ENCODE measurements at places on chromosomes 3 and 15. TPM values are rescaled to one million over a fixed set of nuclear protein-coding genes. Genes with fewer than 3 reads are reported as not detected.
A peak's percentile ranks its signal among the peaks of the same experiment; 100 is the strongest.

DNA sequence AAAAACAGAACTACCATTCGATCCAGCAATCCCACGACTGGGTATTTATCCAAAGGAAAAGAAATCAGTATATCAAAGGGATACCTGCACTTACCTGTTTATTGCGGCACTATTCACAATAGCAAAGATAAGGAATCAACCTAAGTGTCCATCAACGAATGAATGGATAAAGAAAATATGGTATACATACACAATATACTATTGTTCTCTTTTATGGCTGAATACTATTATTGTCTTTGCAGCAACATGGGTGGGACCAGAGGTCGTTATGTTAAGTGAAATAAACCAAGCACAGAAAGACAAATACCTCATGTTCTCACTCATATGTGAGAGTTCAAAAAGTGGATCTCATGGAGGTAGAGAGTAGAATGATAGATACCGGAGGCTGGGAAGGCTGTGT lies 118.3 kb upstream of the FAM3D start:
- no peaks in the 10 kb centered on the region for H3K27me3 ChIP-seq
- no peak overlapping the region for H3K4me3 ChIP-seq
- H3K4me1 ChIP-seq, result no peaks in the 10 kb centered on the region

- DNase-seq, result no peak
- H3K27me3 ChIP-seq, result no peaks in the 10 kb centered on the region
- H3K4me1 ChIP-seq, result no peaks in the 10 kb centered on the region
- no peak overlapping the region for H3K27ac ChIP-seq
Observed at GRCh38 chr3:192399767-192400166, 327.6 kb downstream of the FGF12 start.

The CELSR3 gene
- total RNA-seq, result 5.4 TPM

DNA sequence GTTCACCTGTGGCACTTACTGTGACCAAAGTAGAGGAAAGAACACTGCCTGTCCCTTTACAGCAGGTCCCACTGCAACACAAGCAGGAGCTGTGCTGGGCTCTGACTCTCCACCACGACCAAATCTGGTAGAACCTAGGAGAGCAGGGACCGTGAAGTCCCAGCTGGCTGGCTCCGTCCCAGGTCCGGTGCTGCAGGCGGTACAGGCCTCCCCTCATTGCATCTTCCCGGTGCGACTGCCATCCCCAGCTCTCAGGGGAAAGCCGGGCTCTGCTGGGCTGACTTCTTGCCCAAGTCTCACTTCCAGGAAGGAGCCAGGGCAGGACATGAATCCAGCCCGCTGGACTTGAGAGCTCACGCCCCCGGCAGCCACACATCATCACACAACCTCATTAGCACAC lies 33.8 kb downstream of the RGMA start:
- H3K27me3 ChIP-seq, result no peaks in the 10 kb centered on the region
- no peak overlapping the region for H3K27ac ChIP-seq
- DNase-seq, result no peak
- H3K4me1 ChIP-seq, result peaks cover 4% of the 10 kb centered on the region
- no peak overlapping the region for H3K4me3 ChIP-seq

DNA sequence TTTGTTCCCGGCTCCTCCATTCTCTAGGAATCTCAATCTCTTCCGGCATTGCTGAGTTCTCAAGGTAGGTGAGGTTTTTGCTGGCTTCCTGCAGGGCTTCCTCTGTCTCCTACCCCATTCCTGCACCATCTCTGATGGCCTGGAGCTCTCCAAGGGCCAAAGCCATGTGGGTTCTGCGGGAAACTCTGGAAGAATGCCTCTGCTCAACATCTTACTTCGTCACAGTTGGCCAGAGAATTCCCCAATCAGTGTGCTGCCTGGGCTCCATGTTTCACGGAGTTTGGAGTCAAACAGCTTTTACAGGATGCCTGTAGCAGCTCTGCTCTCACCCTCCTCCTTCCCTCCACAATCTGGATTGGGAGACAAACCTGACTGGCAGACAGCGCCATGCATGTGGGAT lies 253.9 kb upstream of the HES1 start:
- no peak overlapping the region for H3K4me3 ChIP-seq
- H3K36me3 ChIP-seq, result no peaks in the 10 kb centered on the region
- H3K27ac ChIP-seq, result no peak overlapping the region
- H3K27me3 ChIP-seq, result no peaks in the 10 kb centered on the region
- DNase-seq, result no peak

DNA sequence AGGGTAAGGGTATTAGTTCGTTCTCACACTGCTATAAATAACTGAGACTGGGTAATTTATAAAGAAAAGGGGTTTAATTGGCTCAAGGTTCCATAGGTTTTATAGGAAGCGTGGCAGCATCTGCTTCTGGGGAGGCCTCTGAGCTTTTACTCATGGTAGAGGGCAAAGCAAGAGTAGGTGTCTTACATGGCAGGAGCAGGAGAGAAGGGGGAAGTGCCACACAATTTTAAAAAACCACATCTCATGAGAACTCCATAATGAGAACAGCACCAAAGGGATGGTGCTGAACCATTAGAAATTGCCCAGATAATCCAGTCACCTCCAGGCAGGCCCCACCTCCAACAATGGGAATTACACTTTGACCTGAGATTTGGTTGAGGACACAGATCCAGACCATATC lies 12.2 kb downstream of the RNF111 start:
- no peak for DNase-seq
- no peaks in the 10 kb centered on the region for H3K36me3 ChIP-seq
- H3K27me3 ChIP-seq, result no peaks in the 10 kb centered on the region
- H3K27ac ChIP-seq, result no peak overlapping the region
- no peaks in the 10 kb centered on the region for H3K4me1 ChIP-seq
- H3K4me3 ChIP-seq, result no peak overlapping the region

- no peaks in the 10 kb centered on the region for H3K27me3 ChIP-seq
- no peak overlapping the region for H3K27ac ChIP-seq
- no peaks in the 10 kb centered on the region for H3K36me3 ChIP-seq
- no peak overlapping the region for H3K4me3 ChIP-seq
Observed at GRCh38 chr15:72420576-72420975, 22.5 kb downstream of the TMEM202 start.

DNA sequence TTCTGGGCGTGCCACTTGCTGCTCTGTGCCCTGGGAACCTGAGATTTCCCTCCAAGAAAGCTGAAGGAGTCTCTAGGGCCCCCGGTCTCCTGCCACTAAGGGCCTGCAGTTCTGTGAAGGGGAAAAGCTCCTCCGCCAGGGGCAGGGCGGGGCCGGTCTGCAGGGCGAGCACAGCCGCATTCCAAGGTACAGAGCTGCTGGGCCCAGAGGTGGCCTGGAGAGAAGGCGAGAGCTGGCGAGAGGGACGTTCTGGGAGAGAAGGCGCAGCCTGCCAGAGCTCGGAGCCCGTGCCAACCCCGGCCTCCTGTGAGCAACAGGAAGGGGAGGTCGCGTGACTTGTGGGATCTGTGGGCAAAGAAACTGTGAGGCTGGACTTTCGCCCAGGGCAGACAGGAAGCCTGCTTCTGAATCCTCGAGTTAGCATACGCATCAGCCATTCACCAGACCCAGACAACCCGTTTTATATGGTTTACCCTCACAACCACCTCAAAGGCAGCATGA lies 500.4 kb downstream of the SHQ1 start:
- H3K27me3 ChIP-seq, result no peaks in the 10 kb centered on the region
- H3K4me3 ChIP-seq, result no peak overlapping the region
- DNase-seq, result peak; percentile 72
- peaks cover 6% of the 10 kb centered on the region for H3K4me1 ChIP-seq

Measured in transverse colon (tissue), 4 donors.